Stimulated activated CD4-positive, alpha-beta T cell treated with anti-CD3 and anti-CD28 coated beads, Interleukin-4, amount 100 ng/mL, for 1 hour (primary cell): ENCODE measurements at places on chromosomes 16 and 17.
A peak's percentile ranks its signal among the peaks of the same experiment; 100 is the strongest.

DNA sequence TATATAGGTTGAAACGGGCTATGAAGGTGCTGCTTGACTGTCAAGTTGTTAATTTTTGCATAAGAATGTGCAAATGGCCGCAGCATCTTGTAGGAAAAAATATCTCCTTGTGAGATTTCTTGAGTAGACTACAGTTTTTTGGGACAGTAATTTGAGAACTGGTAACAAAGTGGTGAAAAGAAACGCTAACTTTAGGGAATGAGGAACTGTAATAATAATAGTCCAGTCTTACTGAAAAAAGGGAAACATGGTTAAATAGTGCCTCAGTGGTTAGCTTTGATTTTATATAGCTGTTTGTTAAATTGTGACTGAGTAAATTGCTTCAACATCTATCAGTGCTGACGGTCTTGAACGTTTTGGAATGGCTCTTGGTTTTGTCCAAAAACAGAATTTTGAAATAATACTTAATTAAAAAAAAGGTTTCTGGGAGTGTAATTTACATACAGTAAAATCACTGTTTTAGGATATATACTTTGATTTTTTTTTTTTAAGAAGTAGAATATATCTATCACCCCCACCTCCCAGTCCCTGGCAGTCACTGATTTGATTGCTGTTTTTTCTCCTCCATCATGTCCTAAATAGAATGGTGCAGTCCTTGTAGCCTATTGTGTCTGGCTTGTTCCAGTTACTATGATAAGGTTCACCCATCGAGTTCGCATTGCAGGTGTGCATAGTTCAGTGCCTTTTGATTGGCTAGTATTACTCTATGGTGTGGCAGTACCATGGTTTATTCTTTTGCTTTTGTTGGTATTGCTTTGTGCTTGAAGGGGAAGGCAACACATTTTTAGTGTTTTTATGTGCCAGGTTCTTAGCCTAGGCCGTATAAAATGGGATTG, 2.8 kb downstream of the HAPSTR1 start:
- DNase-seq, result no peak

DNA sequence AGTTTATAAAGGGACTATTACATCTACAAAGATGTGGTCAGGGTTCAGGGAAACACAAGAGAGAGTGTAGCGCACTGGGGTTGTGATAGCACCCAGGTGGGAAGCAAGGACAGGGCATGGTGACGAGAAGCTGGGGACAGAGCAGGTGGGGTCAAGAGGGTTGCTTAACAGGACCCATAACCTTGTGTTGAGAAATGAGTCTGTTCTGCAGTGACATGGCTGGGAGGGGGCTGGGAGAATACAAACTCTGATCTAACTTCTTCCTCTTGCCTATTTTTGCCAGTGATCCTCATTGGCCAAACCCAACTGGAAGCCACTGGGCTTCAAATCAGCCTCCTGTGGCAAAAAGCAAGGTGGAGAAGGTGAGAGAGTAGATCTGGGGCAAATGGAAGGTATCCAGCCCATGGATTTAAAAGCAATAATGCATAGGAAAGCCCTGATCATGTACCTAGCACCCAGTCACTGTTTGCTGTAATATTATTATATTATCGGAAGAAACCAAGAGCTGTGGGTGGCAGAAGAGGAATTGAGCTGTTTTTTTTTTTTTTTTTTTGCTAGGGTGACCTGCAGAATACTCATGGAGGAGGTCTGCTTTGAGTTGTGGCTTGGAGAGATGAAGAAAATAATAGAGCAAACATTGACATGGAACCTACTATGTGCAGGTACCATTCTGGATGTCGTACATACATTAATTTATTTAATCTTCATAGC, 76.9 kb upstream of the ZFHX3 start:
- DNase-seq, result no peak

DNA sequence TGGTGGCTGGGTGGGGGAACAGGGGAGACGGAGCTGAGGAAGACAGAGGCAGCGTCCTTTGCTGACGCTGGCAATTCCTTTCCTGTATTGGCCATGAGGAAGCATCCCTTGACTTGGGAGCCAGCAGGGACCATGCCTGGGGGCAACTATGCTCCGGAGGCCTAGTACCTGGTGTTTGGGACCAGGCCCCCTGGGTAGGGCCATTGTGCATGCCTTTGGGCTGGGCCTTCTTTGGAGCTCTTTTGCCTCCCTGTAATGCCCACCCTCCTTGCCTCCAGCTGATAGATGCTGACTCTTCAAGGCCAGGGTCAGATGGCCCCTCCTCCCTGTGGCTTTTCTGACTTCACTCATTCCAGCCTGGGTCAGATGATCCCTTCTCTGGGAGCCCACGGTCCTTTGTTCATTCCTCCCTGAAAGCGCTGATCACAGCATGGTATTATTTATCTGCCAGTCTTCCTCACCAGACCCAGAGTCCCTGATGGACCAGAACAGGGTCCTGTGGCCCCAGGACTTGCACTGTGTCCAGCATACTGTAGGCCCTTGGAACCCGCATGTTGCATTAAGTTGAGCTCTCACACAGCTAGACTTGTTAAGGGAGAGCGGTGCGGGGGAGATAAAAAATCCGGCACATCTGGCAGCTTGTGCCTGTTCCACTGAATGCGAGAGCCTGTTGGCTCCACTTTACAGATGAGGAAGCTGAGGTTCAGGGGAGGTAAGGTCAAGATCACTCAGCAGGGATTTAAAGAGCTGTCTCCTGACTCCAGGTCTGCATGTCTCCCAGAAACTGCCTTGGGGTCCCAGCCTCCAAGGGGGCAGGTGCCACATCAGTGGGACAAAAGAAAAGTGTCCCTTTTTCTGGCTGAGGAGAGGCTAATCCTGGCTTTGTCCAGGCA, 2.9 kb downstream of the STARD3 start:
- no peak for DNase-seq

DNA sequence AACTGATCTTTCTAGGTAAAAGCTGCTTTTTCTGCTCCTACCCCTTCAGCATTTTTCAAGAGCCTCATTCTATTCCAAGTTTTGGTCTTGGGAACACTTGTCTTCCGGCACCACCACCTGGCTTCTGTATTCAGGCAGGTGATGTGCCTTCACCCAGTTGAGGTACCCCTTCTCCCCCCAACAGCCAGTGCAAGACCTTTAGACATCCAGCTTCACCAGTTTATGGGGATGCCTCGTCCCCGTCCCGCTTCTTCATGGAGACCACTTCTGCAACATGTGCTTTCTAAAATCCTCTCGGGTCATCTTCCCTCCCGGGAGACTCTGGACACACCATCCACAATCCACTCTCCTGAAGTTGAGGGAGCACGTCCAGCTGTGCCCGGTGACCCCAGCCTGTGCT, 69.9 kb downstream of the SRCIN1 start:
- no peak for DNase-seq

DNA sequence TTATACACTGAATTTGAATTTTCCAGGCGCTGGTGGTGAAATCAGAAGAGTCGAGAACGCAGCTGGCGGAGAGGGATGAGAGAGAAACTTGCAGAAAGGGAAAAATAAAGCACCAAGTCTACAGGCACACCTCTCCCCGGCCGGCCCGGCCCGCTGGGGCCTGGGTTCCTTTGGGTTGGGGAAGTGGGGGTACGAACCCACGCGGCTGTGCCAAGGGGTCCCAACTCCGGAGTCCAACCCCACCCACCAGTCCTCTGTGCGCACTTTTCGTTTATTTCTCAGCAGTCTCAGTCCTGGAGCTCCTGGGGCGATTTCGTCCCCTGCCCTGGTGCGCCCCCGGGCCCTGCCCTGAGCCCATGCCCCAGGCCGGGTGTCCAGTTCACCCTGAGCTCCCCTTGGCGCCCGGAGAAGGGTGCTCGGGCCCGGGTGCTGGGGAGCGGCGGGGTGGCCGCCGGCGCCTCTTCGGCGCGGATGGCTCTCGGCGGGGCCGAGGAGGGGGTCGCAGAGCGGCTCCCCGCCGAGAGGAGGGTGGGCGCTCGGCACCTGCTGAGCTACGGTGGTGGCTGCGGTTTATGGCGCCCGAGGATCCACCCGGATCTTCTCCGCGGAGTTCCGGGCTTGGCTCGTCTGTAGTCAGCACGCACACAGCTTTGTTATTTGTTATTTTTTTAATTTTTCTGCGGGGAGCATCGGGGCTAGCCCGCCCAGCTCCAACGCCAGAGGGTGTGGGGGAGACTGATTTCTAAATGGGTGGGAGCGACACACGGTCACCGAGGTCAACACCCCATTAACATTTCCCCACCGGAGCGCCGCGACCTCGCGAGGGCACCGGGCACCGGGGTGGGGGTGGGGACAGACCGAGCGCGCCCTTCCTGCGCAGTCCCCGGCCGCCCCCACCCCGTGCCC, 15.7 kb upstream of the CBX8 start:
- no peak for DNase-seq

- DNase-seq, result no peak
Measured at GRCh38 chr16:67216612-67217490, 10.1 kb upstream of the TMEM208 start.

GRCh38 chr17:64683796-64684195, 21.7 kb upstream of the SMURF2 start:
- no peak for DNase-seq

DNA sequence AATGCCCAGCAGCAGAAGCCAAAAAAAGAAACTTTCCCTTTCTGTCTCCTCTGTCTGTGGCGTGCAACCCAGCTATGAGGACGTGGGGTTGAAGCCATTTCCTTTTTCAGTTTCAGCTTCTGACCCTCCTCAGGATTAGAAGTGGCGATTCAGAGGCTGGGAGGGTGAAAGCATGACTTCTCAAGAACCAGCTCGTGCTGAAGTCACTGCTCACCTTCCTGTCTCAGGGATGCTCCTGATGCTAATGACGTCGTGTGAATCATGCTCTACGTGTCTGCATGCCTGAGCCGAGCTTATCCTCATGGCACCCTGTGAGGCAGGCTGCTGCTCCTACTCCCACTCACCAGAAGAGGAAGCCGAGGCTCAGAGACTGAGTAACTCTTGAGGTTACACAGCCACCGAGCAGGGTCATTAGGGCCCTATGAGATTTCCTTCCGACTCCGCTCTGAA, 5.7 kb upstream of the LPO start:
- no peak for DNase-seq

DNA sequence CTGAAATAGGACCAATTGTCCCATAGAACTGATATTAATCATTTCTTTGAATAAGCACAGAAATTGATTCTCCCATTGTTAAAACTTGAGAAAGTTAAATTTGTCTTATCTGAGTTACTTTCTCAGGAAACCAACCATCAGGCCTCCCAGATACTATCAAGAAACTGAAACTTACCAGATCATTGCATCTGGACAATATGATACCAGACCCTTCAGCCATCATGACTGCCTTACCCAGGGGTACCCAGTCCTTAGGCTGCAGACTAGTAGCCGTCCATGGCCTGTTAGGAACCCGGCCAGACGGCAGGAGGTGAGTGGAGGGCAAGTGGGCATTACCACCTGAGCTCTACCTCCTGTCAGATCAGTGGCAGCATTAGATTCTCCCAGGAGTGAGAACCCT, 7.8 kb downstream of the STXBP4 start:
- no peak for DNase-seq

- DNase-seq, result no peak
Measured at GRCh38 chr16:19967561-19967960, 82.9 kb upstream of the GPRC5B start.

DNA sequence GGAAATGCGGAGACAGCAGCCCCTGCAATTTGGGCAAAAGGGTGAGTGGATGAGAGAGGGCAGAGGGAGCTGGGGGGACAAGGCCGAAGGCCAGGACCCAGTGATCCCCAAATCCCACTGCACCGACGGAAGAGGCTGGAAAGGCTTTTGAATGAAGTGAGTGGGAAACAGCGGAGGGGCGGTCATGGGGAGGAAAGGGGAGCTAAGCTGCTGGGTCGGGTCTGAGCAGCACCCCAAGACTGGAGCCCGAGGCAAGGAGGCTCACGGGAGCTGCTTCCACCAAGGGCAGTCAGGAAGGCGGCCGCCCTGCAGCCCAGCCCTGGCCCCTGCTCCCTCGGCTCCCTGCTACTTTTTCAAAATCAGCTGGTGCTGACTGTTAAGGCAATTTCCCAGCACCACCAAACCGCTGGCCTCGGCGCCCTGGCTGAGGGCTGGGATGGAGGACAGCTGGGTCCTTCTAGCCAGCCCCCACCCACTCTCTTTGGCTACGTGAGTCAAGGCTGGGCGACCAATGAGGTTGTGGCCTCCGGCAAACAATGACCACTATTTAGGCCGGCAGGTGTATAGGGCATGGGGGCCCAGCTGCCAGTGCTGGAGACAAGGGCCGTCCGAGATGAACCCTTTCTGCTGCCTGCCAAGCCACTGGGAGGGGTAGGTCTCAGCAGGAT, 507 bp downstream of the SERPINF1 start:
- DNase-seq, result no peak

DNA sequence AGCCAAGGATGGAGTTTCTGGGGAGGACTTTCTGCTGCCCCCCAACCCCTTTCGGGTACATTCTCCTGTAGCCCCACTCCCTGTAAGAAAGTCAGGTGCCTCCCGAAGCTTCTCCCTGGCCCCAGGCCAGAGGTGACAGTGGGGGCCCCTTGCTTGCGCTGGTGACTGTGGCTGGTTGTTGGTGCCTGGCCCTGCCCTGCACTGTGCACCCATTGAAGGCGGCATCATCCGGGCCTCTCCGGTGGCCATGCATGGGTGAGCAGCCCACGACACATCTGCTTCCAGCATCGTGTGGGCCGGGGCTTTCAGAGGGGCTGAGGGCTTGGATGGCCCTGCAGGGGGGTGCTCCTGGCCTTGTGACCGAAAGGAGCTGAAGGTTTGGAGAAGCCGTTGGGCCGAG, 297.0 kb downstream of the SEC14L1 start:
- DNase-seq, result no peak

DNA sequence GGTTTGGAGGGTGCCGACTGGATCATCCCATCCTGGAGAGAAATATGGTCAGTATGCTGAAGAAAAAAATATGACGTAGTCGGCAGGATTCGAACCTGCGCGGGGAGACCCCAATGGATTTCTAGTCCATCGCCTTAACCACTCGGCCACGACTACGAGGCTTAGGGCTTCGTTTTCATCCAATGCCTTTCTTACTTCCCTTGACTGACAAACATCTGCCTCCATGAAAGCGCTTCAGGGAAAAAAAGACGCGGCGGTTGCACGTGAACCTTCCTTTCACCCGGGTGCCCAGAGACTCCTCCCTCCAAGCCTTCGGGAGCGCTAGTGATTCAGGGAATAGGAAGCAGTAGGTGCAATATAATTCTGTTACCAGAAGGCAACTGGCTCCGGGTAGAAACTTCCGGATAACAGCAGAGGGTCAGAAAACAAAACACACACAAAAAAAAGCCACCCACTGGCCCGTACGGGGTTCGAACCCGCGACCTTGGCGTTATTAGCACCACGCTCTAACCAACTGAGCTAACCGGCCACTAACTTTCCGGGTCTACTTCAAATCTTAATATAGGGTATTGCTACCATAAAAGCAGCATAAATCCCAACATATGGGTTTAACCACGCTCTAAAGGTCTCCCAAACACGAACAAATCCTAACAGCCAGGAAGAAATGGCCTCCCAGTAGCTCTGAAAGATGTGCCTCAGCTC, 16.3 kb upstream of the AURKB start:
- peak; percentile 38 for DNase-seq
